Epithelial cell of esophagus (primary cell): ENCODE measurements at places on chromosomes 3 and 15.

DNA sequence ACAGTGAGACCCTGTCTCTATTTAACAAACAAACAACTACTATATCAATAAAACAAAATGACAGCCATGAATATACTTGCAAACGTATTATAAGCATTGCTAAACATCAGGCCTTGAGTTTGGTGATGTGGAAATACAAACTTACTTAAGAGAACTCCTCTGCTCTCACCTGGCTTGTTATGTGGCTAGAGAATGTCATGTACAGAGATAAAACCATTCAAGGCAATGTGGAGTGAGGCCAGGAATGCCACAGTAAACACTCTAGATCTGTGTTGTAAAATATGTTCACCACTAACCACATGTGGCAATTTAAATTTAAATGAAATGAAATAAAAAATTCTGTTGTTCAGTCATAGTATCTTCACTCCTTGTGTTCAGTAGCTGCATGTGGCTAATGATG is 22.7 kb upstream of the RARB start:
- DNase-seq = no peak

- no peak for DNase-seq
Measured at GRCh38 chr15:27392163-27392562, 421.2 kb downstream of the GABRG3 start.

- DNase-seq = no peak
Measured at GRCh38 chr3:22245811-22246583, 495.0 kb upstream of the ZNF385D start.

DNA sequence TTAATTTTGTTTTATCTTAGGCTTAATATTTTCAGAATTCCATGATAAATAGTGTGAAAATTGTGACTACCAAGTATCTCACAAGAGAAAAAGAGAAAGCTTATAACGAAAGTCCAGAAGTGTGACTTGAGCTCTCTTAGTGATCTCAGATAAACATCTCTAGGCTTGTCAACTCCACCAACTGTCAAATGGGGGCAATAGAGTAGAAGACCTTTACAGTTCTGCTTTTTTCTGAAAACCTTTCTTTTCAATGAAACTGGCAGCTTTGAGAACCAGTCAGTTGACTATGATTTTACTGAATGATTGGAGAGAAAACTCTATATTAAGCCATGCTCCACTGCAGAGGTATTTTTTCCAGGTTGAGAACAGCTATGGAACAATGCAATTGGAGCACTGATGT is 119.2 kb upstream of the TP63 start:
- no peak for DNase-seq

GRCh38 chr3:114879059-114880031 is 267.7 kb downstream of the ZBTB20 start:
- DNase-seq = peak; percentile 67

DNA sequence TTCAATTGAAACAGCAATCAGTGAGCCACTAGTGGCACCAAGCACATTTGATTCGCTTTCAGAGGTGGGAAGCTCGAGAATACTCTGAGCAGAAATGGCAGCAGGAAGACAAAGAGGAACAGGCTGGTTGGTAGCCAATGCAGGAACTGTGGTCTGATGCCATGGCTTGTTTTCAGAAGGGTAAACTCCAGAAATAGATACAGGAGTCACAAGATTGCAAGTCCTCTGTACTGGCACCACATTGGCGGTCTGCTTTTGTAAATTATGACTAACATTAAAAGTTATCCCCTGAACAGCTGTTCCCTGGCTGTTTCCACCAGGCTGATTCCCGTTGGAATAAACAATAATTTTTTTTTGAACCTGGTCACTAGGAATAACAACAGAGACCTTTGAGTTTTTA is 35.5 kb downstream of the USF3 start:
- DNase-seq = no peak

DNA sequence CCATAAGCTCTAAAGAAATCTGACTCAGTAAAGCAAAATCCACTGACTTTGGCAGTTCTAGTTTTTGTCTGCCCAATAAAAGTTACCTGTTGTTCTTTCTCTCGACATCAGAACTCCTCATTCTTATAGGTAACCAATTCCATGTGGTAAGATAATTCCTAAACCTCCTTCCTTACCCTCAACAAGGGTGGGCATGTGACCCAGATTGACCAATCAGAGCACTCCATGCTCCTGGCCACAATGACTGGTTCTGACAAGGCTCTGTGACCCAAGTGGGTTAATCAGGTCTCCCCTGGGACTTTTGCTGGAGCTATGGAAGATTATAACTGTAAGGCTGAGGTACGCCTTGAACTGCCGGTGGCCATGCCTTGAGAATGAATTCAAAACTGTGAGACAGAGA is 31.7 kb downstream of the LINS1 start:
- no peak for DNase-seq
